ENCODE measurements at places on chromosomes 12 and 14. TPM values are rescaled to one million over a fixed set of nuclear protein-coding genes. Genes with fewer than 3 reads are reported as not detected.

The DACT1 gene
- 0.81 TPM for total RNA-seq

The KCNA5 gene
- total RNA-seq, result not detected

The LRRC43 gene
- total RNA-seq, result 0.17 TPM

The GLT1D1 gene
- not detected for total RNA-seq

The AICDA gene
- 0.15 TPM for total RNA-seq

The EML1 gene
- total RNA-seq, result 40.3 TPM

The CCDC177 gene
- total RNA-seq, result not detected

The CCDC196 gene
- not detected for total RNA-seq

The CCND2 gene
- not detected for total RNA-seq

The NFATC4 gene
- 0.07 TPM for total RNA-seq

The PEBP1 gene
- 289 TPM for total RNA-seq

The KSR2 gene
- 0.66 TPM for total RNA-seq

The ZNF891 gene
- 0.39 TPM for total RNA-seq

The INHBE gene
- 0.13 TPM for total RNA-seq

The RASSF9 gene
- 0.43 TPM for total RNA-seq

The FOXA1 gene
- 11.5 TPM for total RNA-seq

The KRT75 gene
- total RNA-seq, result 0.29 TPM

The PPP4R4 gene
- 0.22 TPM for total RNA-seq

The ARHGAP5 gene
- total RNA-seq, result 71.2 TPM

The CD163 gene
- not detected for total RNA-seq

The CACNA2D4 gene
- total RNA-seq, result not detected

The LALBA gene
- not detected for total RNA-seq
